SW 1271 (cell line): ENCODE measurements at places on chromosomes 11 and 22.
A peak's percentile ranks its signal among the peaks of the same experiment; 100 is the strongest.

DNA sequence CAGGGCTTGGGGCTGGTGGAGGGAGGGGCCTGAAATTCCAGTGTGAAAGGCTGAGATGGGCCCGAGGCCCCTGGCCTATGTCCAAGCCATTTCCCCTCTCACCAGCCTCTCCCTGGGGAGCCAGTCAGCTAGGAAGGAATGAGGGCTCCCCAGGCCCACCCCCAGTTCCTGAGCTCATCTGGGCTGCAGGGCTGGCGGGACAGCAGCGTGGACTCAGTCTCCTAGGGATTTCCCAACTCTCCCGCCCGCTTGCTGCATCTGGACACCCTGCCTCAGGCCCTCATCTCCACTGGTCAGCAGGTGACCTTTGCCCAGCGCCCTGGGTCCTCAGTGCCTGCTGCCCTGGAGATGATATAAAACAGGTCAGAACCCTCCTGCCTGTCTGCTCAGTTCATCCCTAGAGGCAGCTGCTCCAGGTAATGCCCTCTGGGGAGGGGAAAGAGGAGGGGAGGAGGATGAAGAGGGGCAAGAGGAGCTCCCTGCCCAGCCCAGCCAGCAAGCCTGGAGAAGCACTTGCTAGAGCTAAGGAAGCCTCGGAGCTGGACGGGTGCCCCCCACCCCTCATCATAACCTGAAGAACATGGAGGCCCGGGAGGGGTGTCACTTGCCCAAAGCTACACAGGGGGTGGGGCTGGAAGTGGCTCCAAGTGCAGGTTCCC, at the start of gene APOC3:
TSS of gene APOC3 (plus strand) at position 383 of the 659 bp plus-strand sequence. CDS start 676 bp downstream, outside the sequence.
- no peak for DNase-seq

DNA sequence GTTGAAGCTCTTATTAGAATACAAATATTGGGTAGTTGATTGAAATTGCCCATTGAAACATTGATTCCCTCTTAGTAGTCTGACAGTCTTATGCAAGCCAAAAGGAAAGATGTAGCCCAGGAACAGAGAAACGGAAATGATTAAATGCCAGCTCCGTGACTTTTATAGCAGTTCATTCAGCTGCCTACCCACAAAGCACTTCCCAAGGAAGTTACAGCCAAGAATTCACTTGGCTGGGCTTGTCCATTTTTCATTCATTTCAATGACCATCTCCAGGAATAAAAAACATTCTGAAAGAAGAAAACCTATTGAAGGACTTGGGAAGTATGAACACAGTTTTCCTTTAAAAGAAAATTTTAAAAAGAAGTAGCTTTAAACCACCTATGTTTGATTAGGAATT, 62.0 kb downstream of the NCAM1 start:
- no peak for DNase-seq

GRCh38 chr11:26971961-26972360, 22.0 kb upstream of the FIBIN start:
- no peak for DNase-seq

DNA sequence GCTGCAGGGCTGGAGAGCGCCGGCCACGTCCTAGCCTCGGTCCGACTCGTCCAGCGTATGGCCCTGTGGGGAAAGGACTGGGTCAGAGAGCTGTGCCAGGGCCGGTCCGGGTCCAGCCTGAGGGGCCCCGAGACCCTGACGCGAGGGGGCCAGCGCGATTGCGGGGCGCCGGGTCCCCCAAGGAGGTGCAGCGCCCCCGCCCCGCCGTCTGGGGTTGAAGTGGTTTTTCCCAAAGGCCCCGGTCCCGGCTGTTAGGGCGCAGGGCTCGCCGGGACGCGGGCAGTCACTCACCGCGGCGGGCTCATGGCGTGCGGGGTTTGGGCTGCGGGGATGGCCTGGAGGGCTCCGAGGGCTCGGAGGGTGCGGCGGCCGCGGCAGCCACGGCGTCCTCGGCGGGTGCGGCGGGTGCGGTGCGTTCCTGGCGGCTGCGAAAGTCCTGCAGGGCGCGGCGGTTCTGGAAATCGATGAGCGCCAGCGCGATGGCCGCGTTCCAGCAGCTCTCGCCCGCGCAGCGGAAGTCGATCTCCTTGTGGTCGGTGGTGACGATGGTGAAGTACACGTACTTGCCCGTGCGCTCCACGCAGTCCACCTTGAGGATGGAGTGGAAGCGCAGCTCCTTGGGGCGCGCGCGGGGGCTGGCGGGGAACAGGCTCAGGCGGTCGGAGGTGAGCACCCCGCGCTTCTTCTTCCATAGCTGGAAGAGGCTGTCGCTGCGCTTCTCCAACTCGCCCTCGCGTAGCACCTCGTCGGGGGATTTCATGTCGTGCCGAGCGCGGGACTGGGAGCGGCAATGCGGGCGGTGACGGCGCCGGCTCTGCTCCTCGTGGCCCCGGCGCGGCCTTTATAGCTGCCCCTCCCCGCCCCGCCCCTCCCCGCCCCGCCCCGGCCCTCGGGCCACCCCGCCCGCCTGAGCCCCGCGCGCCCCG, at the start of gene PHLDA2:
TSS of gene PHLDA2 (minus strand) at position 816 of the 926 bp plus-strand sequence. CDS start at position 760, 56 bp downstream.
- DNase-seq = peak; percentile 74

DNA sequence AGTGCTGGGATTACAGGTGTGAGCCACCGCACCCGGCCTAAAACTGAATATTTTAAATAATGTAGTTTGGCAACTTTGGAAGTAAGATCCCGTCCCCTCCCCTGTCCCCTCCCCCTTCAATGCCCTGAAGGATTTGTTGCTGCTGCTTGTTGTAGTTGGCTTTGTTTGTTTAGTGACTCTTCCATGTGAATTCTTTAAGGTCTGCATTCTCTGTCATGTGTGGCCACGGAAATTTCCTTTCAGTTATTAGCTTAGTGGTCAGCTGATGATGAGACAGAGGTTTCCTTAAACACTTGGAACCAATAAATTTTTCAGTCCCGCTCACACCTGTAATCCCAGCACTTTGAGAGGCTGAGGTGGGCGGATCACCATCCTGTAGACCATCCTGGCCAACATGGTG, 109.9 kb downstream of the MPPED1 start:
- no peak for DNase-seq

DNA sequence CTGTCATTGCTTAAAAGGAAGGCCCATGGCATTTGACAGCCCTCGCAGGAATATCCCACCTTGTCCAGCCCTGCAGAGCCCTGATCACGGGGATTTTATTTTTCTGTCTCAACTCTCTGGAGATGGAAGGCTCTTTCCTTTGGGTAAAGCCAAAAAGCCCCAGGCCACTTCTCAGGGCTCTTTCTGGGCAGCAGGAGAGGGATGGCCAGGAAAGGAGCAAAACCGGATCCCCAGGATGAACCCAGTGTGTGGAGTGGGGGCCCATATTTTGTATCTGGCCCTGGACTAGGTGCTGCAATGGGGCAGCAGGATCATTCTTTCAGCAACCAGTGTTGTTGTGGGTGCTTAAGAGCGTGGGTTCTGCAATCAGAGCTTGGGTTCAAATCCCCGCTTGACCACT, 11.0 kb downstream of the CREB3L1 start:
- DNase-seq = no peak

DNA sequence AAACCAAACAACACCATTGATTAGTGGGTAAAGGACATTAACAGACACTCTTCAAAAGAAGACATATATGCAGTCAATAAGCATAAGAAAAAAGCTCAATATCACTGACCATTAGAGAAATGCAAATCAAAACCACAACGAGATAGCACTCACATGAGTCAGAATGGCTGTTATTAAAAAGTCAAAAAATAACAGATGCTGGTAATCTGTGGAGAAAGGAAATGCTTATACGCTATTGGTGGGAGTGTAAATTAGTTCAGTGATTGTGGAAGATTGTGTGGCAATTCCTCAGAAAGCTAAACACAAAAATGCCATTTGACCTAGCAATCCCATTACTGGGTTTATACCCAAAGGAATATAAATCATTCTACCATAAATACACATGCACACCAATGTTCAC, 182.6 kb downstream of the TRPC6 start:
- no peak for DNase-seq

DNA sequence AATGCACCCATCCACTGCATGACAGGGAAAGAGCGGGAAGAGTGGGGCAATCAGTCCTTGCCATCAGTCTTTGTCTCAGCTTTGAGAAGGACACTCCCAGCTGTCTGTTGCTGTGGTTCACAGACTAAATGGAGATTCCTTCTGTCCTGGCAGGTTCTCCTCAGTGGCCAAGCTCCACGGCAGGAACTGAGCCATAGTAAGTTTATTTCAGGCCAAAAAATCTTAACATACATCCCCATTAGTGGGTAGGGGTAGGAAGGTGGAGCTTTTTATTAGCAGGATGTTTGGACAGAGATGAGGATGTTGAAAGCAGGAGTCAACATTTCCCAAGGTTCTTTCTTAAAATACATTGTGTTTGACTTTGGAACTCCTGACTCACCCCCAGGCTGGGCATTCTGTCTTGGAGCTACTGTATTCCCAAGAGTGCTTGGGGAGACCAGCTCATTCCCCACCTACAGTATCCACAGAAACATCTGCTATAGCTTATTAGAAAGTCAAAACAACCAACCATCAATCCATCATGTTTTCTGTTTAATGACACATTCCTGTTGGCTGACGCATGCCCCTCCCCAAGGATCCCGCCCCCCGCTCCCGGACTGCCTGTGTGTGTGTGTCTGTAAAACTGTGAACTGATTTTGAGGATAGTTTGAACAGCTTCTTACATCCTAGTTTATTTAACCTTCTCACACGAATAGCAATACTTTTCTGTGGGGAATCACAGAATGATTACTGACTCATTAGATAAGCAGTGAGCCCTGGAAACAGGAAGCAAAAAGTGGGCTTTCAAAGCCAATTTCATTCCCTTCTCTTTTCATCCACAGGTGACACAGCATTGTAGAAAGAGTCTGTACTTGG, 109.5 kb downstream of the CCDC81 start:
- peak; percentile 48 for DNase-seq

DNA sequence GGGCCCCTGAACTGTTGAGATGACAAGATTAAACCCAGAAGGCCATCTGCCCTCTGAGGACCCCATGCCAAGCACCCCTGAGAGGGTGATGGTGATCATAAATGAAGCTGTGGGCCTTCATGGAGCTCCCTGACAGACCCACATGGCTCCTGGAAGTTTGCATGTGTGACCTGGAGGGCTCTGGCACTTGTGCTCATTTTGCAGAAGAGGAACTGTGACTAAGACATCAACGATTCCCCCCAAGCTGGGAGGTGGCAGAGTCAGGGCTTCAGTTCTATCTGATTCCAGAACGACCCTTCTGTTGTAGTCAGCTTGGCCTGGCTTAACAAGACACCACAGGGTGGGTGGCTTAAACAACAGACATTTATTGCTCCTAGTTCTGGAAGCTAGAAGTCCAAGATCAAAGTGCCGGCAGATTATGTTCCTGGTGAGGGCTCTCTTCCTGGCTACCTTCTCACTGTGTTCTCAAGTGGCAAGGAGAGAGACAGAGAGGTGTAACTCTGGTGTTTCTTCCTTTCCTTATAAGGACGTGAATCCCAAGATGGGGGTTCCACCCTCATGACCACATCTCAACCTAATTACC, 46.4 kb upstream of the CD82 start:
- DNase-seq = no peak

DNA sequence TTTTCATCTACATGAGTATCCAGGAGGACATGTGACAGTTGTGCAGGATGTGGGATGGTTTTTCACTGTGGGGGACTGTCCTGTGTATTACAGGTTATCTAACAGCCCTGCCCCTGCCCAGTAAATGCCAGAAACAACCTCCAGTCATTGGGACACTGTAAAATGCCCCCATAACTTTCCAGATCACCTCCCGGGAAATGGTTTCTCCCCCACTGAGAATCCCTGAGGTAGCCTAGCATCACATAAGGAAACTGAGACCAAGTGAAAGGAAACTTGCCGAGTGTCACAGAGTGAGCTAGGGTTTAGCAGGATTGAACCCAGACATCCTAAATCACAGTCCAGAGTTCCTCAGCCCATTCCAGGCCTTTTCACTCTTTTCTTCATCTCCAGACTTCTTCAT, 48.3 kb upstream of the SLC6A5 start:
- DNase-seq = no peak

- no peak for DNase-seq
Observed at GRCh38 chr11:8806974-8807373, 104.0 kb upstream of the AKIP1 start.

DNA sequence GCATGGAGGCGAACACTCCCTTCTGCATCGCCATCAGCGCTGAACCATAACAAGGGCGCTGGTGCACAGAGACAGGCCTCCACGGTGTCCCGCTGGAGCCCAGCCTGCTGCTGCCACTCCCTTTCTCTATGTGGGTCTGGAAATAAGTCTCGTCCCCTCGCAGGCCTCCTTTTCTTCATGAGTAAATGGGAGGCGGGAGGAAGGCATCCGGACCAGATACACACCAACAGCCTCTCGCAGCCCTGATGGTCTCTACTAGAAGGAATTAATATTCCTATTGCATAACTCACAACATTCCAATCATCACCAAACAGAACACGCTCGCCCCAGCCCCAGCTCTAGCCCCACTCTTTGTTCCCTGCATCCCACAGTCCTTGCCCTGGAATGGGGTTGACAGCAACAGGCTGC, 14.9 kb downstream of the RASD2 start:
- DNase-seq = no peak

DNA sequence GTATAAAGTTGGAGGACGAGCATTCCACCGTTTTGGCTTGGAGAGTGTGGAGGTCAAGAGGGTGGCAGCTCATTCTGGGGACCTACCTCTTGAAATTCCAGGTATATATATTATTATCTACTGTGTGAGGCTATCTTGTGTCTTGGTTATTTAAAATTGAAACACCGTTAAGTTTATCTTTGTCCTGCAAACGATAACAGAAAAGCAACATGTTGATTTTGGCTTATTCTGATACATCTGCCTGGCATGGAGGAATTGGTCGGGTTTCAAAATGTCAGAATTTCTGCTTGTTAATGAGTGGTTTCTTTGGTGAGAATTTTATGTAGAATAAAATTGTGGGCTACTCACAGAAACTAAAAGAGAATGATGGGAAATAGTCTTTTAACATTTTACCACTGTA, 54.4 kb downstream of the SVIP start:
- no peak for DNase-seq

DNA sequence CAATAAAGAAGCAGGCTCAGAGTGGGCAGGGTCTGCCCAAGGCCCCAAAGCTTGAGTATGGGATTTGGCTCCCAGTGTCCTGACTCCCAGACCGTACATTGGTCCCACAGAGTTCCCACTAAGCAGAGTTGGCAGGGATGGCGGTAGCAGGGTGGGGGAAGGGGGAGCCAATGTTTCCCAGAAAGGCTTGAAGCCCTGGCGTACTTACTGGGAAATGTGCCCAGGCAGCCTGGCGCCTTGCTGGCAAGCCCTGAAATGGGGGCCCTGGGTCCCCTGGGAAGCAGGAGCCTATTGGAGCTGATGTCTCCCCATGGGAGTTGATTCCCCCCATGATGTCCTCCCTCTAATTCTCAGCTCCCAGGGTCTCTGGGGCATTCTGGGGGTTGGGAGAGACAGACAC, 9.3 kb downstream of the ARHGEF17 start:
- DNase-seq = no peak

- no peak for DNase-seq
Observed at GRCh38 chr22:23381661-23382427, 198.2 kb downstream of the IGLL1 start.

GRCh38 chr11:110076371-110076965, 16.7 kb upstream of the ZC3H12C start:
- DNase-seq = no peak
